Cortex of kidney (tissue), 1 donor: ENCODE measurements at places on chromosomes 16 and 17.

DNA sequence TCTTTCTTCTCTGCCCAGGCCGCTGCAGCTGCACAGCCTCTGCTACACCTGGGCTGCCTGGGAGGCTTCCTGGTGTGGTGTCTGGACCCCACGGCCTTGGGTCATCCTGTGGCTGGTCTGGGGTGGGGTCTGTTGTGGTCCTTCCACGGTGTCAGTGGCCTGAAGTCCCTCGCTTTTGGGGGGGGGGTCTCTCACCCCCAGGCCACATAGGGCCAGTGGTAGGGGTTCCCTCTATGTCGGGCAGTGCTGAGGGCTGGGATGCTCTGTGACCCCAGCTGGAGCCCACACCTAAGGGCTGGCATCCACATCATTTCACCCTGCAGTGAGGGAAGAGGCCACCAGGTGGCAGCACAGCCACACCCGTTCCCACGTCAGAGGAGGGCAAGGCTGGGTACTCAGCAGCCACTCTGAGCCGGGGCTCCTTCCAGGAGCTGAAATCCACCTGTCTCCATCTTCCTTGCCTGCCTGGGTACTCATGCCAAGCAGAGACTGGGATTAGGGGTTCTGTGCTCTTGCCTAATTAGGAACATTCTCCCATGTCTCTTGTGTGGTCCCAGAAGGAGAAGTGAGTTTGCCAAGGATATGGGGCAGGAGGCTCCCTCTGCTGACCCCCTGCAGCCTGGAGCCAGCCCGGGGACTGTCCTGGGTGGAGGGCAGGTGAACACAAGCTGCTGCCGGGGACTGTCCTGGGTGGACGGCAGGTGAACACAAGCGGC is 13.0 kb downstream of the ENGASE start:
- DNase-seq: no peak

- no peak for DNase-seq
Measured at GRCh38 chr16:28883221-28883996, 5.1 kb downstream of the ATP2A1 start.

DNA sequence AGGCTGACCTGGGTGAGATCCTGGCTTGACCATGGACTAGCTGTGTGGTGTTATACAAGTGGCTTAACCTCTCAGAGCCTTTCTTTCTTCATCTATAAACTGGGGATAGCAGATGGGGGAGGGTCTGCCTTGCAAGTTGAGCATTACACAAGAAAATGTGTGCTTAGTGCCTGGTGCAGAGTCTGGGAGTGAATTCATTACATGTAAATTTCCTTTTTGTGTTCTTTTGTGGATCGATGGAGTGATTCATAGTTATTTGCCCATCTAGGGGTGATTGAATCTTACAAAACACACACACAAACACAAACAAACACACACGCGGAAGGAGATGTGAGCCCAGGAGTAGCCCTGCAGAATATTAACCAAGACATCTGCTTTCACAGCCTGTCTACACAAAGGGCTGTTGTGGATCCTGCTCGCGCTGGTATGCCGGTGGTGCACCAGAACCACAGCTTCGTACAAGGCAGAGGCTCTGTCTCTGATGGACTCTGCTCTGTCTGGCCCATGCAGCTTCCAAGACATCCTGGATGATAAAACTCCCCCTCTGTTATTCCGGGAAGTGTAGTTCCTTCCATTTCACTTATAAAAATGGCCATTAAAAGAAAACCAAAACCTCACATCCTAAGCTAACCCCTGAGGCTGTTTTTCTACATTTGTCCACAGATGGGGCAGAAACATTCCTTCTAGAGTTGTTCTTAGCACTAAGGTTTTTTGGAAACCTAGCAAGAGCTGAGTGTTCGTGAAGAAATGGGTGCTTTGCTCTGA is 86.1 kb downstream of the UTP18 start:
- no peak for DNase-seq

GRCh38 chr16:66264311-66265047 is 102.0 kb upstream of the CDH5 start:
- DNase-seq: no peak

GRCh38 chr16:68749432-68749831 is 12.3 kb downstream of the CDH1 start:
- DNase-seq: no peak

DNA sequence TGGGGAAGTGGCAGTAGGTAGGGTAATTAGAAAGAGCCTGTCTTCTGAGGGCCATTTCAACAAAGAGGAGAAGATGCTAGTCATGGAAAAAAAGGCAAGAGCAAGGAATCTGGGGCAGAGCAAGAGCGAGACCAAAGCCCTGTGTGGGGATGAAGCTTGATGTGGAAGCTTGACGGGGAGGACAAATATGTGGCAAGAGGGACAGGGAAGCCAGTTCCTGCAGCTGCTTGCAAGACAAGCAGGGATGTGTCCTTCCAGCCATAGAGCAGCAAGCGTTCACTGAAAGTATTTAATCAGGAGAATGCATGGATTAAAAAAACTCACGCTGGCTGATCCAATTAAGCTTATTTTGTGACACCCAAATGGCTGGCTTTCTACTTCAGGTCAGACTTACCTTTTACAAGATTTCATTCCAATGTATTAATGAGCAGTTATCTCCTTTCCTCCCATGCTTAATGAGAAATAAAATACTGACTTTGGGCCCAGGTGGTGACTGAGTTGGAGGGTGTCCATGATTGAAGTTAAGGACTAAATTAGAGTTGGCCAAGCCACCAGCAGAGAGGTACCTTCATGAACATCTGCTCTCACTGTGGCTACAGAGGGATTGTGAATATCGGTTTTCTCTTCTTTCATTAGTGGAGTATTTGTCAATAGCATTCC is 76.8 kb downstream of the ABCA8 start:
- DNase-seq: no peak

DNA sequence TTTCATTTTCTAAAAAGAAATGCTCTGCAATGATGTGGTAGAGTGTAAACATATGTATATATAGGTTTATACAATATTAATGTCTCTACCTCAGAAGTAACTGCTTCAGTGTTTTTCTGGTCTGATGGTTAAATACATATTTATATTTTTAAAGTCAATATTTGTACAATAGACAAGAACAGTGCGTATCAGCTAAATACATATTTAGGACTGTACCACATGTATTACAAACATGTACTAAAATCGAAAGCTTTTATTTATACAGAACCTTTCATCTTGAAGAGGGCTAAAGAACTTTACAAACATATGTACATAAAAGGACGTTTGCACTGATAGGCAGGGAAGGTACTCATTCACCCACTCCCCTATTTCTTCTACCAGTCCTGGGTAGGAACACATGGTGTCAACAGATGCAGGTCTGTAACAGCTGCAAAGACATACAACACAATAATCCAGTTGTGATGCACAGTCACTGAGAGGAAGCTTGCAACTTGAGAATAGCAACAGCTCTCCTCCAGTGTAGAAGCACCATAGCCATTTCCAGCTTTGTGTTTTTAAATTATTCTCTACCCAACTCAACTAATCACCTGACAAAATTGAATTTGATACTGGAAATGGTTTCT is 206.9 kb upstream of the C17orf78 start:
- no peak for DNase-seq

GRCh38 chr17:70353408-70354092 is 184.2 kb downstream of the KCNJ2 start:
- no peak for DNase-seq

DNA sequence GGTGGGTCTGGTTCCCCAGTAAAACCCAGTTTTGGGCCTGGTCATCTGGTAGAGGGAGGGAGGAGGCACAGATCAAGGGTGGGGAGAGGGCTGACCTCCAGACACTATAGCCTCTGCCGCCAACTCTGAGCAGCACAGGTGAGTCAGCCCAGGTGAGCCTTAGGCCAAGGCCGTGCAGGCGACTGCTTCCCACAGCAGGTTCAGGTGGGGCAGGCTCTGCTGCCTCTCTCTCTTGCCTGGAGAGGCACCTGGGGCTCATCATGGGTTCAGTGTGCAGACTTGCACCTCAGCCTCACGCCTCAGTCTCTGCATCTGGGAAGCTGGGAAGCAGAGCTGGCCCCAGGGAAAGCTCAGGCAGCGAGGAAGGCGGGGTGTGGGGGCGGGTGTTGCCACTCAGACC is 37.8 kb upstream of the IL34 start:
- no peak for DNase-seq

- no peak for DNase-seq
Measured at GRCh38 chr16:10943064-10943353, 741 bp upstream of the DEXI start.

DNA sequence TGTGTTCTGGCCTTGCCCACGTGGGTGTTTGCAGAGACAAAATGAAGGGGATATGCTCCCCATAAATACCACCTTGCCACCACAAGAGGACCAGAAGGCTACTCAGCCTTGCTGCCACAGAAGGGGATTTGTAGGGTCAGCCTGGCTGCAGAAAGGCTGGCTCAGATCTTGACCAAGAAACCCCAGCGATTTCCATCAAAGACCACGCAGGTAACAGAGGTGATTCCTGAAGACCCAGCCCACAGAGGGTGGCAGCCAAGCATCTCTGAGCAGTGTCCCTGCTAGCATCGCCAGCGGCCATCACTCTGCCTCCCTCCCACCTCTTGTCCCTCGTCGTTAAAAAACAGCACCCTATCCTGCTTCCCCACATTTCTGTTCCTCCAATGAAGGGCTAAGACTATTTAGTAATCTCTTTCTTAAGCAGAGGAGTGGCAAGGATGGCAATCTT is 54.9 kb downstream of the BEAN1 start:
- DNase-seq: no peak

DNA sequence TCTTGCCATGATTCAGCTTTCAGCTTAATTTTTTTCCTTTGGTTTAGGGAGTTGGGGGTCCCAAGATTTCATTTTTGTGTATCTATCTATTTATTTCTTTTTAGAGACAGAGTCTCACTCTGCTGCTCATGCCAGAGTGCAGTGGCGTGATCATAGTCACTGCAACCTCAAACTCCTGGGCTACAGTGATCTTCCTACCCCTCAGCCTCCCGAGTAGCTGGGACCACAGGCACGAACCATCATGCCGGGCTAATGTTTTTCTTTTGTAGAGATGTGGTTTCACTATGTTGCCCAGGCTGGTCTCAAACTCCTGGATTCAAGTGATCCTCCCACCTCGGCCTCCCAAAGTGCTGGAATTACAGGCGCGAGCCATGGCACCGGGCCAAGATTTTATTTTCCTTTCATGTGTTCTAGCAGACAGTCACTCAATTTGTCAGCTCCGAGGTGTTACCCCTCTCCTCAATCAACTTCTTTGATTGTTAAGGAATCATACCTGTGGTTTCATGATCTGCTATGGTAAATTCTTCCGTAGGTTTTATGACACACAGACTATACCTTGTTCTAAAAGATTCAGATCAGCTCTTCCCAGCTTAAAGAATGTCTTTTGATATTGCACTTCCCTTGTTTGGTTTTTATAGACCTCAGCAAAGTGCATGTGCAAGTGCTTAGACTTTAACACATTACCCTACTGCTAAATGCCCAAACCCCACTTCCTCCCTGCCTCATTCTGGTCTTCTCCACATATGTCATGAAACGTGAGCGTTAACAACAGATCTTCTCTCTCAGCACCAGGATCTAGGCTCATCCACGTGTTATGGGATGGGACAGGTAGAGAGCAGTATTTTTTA is 13.0 kb downstream of the UNC45B start:
- DNase-seq: no peak

GRCh38 chr17:83145831-83146230 is 66.4 kb downstream of the METRNL start:
- DNase-seq: no peak

DNA sequence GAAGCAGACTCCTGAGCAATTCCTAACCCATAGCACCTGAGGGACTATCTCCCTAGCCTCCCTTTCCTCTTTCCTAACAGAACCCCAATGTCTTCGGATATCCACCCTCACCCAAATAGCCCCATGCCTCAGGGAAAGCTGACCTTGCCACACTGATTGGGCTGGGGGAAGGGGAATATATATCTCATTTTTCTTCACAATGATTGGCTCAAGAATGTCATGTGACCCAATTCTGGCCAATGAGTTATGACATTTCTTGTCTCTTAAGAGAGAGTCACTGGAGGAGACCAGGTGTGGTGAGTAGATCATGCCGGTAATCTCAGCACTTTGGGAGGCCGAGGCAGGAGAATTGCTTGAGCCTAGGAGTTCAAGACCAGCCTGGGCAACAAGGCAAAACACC is 71.9 kb upstream of the NLK start:
- no peak for DNase-seq

- no peak for DNase-seq
Measured at GRCh38 chr16:31130336-31130891, 5.1 kb downstream of the PRSS8 start.

DNA sequence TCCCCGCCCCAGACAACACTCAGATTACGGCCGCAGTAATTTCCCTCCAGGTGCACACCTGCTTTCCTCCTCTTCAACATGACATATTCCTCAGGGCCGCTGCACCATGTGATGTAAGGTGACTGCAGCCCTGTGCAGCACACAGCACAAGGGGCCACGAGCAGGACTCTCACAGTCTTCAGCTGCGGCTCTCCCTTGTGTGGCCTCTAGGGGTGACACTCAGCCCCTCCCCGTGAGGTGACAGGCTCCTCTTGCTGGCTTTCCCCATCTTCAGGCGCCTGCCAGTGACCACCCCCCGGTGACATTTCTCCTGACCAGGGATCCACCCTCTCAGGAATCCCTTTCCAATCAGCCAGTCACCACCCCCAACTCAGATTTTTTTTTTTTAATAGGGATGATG is 31.3 kb upstream of the ABCC3 start:
- DNase-seq: no peak

GRCh38 chr17:44137891-44138709 is 3.6 kb upstream of the HROB start:
- no peak for DNase-seq

GRCh38 chr17:81302861-81303333 is 7.8 kb upstream of the SLC38A10 start:
- DNase-seq: no peak

DNA sequence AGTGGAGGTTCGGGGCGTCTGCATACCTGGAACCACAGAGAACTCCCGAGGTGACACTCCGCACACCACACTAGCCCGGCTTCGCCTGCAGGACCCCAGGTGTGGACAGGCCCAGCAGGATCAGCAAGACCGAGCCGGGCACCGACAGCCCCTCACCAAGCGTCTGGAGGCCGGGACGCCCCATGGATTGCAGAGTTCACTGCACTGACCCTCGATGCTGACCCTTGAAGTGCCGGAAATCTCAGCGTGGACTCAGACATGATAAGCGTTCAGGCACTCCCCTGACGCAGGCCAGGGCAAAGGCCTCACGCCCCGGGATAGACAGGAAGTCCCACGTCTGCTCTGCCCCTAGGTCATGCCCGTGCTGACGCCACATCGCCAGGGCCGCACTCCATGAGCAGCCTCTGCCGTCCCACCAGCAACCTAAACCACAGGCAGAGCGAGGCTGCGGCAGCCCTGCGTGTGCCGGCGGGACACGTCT is 26.0 kb downstream of the ACSF3 start:
- no peak for DNase-seq

DNA sequence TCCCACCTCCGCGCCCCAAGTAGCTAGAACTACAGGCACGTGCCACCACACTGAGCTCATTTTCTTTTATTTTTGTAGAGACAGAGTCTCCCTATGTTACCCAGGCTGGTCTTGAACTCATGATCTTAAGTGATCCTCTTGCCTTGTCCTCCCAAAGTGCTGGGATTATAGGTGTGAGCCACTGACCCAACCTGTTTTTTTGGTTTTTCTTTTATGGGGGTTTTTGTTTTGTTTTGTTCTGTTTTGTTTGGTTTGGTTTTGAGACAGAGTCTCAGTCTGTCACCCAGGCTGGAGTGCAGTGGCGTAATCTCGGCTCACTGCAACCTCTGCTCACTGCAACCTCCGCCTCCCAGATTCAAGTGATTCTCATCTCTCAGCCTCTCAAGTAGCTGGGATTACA is 16.4 kb downstream of the GID4 start:
- no peak for DNase-seq
